NCI-H1092 (cell line): ENCODE measurements at places on chromosomes 2 and 18.

DNA sequence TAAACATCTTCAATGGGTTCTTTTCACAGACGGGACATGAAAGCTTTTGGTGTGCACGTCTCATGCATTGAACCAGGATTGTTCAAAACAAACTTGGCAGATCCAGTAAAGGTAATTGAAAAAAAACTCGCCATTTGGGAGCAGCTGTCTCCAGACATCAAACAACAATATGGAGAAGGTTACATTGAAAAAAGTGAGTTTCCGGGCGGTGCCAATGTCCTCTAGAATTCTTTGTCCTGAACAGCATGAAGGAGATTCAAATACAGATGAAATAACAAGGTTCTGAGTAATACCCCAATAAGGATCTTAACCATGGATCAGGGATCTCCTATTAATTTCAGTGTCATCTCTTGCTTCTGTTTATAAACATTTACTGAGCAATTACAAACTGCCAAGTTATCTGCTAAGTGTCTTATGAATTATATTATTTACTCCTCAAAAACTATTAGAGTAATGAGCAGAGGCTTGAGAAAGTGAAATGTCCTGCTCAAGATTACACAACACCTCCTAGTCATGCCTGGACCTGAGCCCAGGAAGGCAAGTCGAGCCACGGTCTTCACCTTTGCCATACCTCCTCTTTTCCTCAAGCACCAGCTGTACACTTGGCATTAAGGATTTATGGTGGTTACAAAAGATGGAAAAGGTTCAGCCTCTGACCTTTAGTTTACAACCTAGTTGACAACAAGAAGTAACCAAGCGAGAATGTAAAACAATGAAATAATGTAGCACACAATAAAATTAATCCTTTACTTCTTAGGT lies 22.6 kb downstream of the DHRS9 start:
- no peak for DNase-seq

- no peak for DNase-seq
Measured at GRCh38 chr2:239822146-239822831, 202.9 kb downstream of the NDUFA10 start.

DNA sequence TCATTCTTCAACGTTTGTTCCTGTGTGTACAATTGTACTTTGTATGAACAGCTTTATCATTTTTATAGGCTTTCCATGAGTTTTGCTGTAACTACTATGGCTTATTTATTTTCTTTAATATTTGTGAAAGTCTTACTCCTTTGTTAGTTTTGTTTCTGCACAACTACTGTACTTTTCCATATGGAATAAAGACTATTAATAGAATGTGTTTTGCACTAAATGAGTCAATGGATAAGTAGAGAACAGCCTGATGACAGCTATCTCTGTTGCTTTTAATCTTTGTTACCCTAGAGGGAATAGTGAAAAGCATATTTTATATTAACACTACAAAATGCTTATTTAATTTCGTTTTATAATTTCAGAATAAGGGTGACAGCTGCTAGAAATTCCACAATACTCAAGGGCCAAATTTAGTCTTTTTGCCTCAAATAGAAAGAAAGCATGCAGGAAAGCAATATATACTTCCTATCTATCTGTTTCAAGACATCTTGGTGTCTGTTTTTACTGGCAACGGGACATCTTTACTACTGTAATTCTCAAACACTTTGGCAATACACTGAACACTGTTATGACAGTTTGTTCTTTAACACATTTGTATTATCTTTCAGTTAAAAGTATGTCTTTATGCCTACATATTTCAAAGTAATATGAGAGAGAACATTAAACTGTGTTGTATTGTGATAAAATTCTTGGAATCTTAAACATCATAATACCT lies 53.9 kb downstream of the WDSUB1 start:
- no peak for DNase-seq

DNA sequence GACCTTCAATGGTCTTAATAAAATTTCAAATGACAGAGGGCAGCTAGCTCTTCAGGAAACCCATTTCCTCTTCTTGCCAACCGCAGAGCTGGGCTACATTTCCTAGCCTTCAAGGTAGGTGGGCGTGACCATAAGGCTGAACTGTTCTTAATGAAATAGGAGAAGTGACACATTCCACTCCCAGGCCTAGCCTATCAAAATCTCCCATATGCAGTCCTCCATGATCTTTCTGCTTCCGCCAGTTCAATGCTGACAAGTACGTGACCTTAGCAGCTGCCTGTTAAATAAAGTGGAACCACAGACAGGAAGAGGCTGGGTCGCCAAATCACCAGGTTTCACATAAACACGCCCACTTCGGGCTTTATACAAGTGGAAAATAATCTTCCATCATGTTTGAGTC lies 13.2 kb downstream of the SERPINE2 start:
- no peak for DNase-seq

DNA sequence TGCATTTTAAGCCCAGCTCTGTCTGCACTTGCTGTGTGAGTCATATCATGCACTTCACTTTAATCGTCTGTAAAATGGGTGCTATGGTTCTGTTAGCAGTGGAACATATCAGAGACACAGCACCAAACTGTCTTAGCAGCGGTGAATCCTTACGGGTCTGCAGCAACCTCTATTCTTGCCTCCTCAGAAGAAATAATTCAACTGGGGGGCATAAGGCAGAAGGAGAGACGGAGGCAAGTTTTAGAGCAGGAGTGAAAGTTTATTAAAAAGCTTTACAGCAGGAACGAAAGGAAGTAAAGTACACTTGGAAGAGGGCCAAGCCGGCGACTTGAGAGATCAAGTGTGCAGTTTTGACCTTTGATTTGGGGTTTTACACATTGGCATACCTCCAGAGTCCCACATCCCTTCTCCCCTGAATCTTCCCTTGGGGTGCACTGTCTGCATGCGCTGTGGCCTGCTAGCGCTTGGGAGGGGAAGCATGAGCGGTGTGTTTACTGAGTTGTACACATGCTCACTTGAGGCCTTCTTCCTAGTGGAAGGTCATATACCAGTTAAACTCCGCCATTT lies 109.8 kb downstream of the DDX1 start:
- DNase-seq, result no peak
